ENCODE measurements at places on chromosomes 4 and X.

DNA sequence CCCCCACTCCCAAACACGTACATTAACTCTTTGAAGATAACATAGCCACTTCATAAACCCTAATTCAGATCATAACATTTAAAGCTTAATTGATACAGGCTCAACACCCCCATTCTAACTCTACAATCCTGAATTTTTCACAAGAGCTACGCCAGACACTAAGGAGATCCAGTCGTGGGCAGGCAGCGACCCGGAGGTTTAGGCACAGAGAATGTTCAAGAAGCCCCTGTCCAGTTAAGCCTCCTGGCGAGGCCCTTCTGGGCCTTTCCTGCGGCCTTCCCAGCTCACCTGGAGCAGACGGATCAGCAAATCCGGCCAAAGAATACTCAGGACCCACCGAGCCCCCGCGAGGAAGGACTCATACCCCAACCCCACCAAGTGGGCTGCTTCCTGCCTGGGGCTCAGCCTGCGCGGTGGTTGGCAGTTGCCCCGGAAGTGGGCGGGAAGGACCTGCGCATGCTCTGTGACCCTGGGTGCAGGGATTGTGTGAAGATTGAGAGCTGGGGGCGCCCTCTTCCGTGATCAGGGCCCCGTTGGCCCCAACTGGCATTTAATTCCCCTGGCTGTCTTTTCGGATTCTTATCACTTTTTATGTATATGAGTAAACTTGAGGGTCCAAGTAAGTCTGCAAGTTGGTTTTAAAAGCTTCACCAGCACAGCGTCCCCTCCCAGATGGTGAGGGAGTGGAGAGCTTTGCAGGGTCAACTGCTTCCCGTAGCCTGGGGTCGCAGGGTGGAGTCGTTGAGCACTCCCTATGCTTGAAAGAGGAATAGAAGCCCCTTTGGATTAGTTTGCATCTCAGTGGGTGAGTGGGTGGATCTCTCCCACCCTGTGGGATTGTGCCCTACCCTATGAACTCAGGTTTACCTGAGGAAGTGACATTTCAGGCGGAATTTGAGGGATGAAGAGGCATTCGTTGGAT lies at the start of gene TRIM61:
TRIM61 (minus strand) TSS at position 415 of the 922 bp plus-strand sequence. CDS start 7,655 bp downstream, outside the sequence.
- no peak for DNase-seq

GRCh38 chrX:13374364-13374763 lies 54.5 kb upstream of the ATXN3L start:
- no peak for DNase-seq

GRCh38 chr4:130422261-130422660 lies 1326.3 kb downstream of the C4orf33 start:
- DNase-seq = no peak

DNA sequence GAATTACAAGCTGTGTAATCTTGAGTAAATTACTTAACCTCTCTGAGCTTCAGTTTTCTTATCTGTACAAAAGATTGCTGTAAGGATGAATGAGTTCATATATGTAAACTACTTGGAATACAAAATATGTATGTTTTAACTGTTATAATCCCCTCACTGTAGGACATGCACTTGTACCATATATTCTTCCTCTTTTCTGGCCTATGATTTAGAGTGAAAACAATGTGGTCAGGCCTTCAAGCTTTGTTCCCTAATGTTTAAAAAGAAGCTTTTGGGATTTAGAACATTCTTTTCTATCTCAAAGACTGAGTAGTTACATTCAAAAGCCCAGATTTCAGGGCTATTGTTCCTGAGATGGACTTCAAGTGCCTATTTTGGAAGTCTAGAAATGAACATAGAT lies 26.7 kb upstream of the GPRIN3 start:
- DNase-seq = no peak

All from central memory CD8-positive, alpha-beta T cell (primary cell).